Stimulated activated CD4-positive, alpha-beta T cell treated with anti-CD3 and anti-CD28 coated beads, TNF-alpha, amount 100 ng/mL, for 24 hours (primary cell): ENCODE measurements at places on chromosomes 3 and 15.

- no peak for DNase-seq
These were observed 35.6 kb upstream of the PYDC2 start for GRCh38 chr3:191425322-191425734.

DNA sequence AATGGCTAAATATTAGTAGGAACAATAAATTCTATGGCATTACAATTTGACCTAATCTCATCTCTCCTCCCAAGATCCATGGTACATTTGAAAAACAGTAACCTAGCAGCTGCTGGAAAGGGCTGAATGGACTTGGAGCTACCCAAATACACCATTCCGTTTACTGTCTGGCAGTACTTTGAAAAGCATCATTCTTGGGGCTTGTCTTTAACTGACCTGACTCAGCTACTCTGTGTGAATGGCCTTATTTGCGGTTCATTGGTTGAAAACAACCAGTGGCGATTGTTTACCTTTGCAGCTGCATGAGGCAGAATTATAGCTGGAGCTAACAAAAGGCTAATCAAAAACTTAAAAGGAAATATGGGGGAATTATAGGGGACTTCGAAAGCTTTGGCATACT lies 311.2 kb upstream of the MCTP2 start:
- no peak for DNase-seq

DNA sequence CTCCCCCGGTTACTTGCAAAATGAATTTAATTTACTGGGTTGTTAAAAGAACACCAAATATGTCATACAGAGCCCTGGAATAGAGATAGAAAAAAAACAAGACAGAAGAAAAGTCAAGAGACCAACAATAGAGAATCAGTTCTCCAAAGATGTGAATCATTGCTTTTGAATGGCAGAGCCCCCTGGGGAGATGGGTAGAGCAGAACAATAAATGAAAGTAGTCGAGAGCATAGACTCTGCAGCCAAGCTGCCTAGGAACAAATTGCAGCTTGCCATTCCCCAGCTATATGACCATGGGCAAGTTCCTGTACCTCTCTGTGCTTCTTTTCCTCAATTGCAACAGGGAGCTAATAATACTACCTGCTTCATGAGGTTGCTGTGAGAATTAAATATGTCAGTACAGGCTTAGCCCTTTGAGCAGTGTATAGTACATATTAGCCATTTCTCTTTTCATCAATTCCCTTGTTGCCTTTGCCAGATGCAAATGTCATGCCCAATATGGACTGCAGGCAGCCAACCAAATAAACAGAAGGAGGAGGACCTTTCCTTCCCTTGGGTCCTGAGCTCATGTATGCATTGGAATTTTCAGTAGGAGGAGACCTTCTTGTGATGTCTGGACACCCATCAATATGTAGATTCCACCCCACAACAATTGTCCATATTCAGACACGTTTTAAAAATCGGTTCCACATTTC lies 25.0 kb upstream of the BFSP2 start:
- DNase-seq = no peak

GRCh38 chr15:74144153-74144775 lies 13.9 kb downstream of the ISLR2 start:
- no peak for DNase-seq

DNA sequence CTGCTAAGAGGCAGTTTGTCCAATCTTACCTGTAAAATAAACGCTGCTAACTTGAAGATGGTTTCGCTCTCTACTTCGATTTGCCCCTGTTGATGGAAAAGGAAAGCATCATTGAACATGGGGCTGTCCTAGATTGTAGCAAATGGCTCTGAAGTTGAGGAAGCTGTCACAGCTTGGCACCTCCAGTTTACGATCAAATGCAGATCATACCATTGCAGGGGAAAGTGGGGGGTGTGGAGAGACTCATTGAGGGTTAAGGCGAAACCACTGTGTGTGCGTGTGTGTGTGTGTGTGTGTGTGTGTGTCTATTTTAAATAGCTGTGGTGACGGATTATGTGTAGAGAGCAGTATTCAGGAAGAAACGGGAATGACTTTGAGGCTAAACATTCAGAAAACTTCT lies 127.6 kb upstream of the LMOD3 start:
- DNase-seq = peak; percentile 52

DNA sequence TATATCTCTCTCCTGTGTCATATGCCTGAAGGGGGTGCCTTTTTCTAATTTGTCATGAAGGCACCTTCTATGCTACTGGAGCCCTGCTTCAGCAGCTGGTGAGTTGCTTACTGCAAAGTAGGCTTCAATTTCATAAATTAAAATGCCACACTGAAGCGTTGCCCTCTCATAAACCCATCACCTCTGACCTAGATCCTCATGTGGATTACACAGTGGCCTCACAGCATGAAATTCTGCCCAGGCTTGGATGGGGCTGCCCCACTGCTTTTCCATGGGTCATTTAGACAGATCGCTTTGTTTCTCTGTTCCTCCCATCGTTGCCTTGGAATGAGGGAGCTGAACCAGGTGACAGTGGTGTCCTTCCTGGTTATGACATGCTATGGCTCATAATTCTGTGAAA lies 131.2 kb downstream of the RPL22L1 start:
- DNase-seq = no peak

DNA sequence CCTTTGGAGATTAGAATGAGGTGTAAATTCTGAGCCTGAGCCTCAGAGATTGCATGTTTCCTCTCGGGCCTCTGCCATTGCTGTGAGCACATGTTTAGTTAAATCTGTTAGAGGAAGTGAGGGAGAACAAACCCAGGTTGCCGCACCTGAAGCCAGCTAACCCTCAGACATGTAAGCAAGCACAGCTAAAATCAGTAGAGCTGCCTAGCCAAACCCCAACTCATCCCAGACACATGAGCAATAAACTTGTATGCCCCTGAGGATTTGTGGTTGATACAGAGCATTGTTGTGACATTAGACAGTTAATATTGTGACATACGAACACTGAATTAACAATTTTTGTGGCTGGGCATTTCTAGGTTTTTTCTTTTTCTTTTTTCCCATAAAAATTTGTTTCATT lies 41.9 kb downstream of the NMD3 start:
- no peak for DNase-seq

GRCh38 chr15:85139391-85139790 lies 157.7 kb downstream of the PDE8A start:
- DNase-seq = no peak

- DNase-seq = no peak
These were observed 81.3 kb upstream of the BHLHE40 start for GRCh38 chr3:4897765-4898453.

GRCh38 chr15:72771329-72771725 lies 12.2 kb downstream of the ADPGK start:
- no peak for DNase-seq

GRCh38 chr3:37093481-37093880 lies 80.9 kb downstream of the LRRFIP2 start:
- no peak for DNase-seq

- DNase-seq = no peak
These were observed 850.0 kb downstream of the CADM2 start for GRCh38 chr3:85808755-85809154.

DNA sequence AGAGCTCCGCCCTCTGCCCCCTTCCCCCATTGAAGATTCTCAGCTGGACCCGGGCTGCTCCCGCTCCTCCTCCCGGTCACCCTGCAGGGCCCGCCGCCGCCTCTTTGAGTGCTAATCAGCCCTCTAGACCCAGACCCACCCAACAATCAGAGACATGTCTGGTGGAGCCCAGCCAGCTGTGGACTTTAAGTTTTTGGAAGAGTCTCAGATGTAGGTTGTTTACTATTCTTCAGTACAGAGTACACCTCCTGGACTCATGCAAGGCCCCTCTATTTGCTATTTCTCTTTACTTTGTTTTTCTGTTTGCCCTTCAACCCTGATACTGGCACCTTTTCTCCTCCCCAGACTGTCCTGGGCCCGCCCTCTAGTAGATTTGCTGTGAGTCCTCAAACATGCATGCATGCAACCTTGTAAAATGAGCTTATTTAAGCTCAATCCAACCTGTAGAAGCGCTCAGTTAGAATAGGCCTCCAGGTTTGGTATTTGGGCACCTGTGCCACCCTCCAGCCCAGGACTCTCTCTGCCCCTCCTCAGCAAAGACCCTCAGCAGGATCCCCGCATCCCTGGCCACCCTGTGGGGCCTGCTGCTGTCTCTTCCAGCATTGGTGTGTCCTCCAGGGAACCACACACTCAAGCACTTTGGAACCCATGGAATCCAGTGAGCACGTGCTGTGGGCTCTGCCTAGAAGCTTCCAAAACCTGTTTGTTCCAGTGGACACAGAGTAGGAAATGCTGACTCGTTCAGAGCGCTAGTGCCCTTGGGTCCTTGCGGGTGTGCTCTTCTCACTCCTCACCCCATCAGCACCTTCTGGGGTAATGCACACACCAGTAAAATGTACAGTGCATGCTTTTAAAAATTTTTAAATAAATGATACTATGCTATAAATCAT lies 4.6 kb downstream of the PRR23E start:
- no peak for DNase-seq

DNA sequence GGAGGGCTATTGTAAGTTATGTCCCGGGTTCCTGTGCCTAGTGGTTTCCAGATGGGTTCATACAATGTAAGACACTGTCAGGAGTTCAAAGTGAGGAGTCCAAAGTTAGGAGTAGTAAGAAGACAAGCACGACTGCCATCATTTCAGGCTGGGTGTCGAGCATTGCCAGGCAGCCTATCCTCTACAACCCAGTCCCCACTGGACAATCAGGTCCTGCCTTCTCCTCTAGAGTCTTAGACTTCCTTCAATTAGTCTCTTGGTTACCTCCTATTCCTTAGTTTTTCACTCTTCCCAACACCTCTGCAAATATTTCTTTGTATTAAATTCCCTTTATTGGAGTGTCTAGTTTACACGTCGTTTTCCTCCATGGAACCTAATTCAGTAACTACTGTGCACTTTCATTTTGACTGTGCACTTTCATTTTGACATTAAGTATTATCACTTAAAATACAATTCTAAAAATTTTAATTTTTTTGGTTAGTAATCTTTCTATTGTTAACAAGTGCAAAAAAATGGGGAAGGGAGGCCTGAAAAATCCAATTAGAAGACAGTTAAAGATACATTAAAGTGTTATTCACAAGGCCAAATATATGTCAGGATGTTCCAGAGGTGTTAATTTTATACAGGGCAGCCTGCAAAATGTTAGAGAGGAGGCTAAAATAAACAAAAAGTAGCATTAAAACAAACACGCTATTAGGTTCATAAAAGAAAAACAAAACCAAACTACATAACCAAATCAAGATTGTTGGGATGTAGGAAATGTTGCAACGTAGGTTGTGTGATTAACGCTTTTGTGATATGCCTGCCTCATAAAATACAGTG lies 155.3 kb downstream of the TBL1XR1 start:
- DNase-seq = no peak

- no peak for DNase-seq
These were observed 63.3 kb downstream of the RPLP1 start for GRCh38 chr15:69515926-69516325.

DNA sequence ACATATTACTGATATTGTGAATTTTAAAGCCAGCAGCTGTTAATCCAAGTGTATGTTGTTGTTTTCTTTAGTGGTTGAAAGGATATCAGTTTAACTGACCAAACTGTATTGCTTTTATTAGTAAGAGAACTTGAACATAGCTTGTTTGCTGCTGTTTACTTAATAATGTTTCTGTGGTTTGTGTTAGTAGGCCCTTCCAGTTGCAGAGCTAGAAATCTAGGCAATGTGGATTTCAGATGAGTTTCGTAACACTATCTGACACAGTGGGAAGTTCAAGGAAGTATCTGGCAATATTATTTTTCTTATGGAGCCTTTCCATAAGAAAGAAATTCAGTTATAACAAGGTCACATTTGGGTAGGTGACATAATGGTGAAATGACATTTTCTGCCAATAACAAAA lies 18.5 kb downstream of the ZNF609 start:
- DNase-seq = no peak

DNA sequence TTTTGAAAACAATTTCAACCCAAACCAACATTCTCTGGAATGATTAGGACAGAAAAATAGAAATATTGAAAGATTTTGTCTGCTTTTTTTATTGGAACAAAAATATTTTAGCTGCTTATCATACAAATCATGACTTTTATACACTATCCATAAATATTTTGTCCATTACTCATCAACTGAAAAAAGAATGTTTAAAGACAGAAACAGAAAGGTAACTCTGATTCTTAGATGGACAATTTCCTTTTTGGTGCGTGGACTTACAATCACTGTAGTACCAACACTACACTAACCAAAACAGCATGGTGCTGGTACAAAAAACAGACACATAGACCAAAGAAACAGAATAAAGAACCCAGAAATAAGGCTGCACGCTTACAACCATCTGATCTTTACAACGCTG lies 582.8 kb upstream of the CCDC54 start:
- no peak for DNase-seq

DNA sequence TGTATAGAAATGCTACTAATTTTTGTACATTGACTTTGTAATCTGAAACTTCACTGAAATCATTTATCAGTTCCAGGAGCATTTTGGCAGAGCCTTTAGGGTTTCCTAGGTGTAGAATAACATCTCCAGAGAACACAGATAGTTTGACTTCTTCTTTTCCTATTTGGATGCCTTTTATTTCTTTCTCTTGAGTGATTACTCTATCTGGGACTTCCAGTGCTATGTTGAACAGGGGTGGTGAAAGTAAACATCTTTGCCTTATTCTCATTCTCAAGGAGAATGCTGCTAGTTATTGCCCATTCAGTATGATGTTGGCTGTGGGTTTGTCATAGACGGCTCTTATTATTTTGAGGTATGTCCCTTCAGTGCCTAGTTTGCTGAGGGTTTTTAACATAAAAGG lies 697.9 kb upstream of the ROBO1 start:
- no peak for DNase-seq

- no peak for DNase-seq
These were observed 12.8 kb downstream of the SNAP23 start for GRCh38 chr15:42508263-42508690.

DNA sequence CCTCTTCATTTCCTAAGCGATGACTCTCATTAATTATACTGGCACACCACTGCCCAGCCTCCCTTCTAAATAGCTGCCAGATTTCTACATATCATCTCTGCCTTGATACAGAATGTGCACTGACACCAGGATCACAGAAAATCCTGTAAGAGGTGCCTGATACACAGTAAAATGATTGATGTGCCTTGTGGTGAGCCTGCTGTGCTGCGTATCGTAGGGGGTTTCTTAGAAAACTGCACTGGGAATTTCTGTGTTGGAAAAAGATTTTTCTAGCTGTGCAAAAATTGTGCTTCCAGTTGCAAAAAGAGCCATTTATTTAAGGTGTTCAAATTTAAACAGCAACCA lies 3.0 kb upstream of the PLCH1 start:
- DNase-seq = no peak

- no peak for DNase-seq
These were observed 235.6 kb downstream of the EDEM1 start for GRCh38 chr3:5423076-5423475.

DNA sequence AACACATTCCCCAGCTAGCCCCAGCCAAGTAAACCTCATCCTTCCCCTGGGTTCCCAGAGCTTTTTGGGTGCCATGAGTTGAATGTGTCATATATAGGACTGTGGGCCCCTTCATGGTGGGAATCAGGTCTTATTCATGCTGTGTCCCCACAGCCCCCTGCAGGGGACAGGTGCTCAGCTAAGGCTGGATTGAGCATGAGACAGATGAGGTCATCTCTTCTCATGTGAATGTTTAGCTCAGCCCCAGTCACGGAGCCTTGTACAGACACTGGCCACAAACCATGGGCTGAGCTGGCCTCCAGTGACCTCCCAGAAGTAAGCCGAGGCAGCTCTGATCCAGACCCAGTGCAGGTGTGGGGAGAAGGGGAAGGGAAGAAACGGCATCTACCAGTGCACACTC lies 70.7 kb downstream of the C3orf70 start:
- DNase-seq = no peak

GRCh38 chr3:184429786-184430185 lies 49.9 kb downstream of the CHRD start:
- DNase-seq = no peak

GRCh38 chr15:98514034-98514622 lies 134.2 kb upstream of the IGF1R start:
- no peak for DNase-seq
